ENCODE measurements at places on chromosomes 2 and 18.
A peak's percentile ranks its signal among the peaks of the same experiment; 100 is the strongest.

DNA sequence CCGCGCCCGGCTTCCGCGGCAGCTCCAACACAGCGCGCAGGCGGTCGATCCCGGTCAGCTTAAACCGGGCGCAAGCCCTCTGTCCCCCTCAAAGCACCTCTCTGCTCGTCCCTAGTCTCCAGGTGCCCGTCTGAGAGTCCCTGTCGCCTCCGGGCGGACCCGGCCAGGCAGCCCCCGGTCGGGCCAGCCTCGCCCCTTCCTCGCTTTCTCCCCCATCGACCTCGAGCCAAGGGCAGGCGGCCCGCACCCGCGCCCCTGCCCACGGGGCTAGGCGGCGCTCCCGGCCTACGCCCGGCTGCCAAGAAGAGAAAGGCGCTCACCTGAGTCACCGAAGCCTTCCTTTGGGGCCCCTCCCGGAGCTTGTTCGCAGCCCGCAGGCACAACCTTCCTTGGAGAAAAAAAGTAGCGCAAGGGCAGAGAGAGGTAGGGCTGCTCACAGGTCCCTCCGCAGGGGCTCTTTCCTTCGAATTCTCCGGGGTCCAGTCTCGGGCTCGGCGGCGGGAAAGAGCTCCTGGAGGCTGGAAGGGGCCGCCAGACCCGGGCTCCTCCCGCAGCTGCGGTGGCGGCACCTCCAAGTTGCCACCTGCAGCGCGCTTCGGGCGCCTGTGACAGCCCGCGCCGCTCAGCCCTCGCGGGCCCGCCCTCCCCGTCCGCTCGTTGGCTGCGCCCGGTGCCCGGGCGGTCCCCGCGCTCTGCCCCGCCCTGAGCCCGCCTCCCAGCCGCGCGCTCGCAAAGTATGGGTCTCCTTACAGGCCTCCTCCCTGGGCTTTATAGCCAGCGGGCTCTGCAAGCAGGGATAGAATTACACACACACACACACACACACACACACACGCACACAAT is 86.5 kb upstream of the EPB41L3 start:
- peak; percentile 40 for DNase-seq

GRCh38 chr2:133012847-133013734 is 343.1 kb upstream of the LYPD1 start:
- DNase-seq, result no peak

DNA sequence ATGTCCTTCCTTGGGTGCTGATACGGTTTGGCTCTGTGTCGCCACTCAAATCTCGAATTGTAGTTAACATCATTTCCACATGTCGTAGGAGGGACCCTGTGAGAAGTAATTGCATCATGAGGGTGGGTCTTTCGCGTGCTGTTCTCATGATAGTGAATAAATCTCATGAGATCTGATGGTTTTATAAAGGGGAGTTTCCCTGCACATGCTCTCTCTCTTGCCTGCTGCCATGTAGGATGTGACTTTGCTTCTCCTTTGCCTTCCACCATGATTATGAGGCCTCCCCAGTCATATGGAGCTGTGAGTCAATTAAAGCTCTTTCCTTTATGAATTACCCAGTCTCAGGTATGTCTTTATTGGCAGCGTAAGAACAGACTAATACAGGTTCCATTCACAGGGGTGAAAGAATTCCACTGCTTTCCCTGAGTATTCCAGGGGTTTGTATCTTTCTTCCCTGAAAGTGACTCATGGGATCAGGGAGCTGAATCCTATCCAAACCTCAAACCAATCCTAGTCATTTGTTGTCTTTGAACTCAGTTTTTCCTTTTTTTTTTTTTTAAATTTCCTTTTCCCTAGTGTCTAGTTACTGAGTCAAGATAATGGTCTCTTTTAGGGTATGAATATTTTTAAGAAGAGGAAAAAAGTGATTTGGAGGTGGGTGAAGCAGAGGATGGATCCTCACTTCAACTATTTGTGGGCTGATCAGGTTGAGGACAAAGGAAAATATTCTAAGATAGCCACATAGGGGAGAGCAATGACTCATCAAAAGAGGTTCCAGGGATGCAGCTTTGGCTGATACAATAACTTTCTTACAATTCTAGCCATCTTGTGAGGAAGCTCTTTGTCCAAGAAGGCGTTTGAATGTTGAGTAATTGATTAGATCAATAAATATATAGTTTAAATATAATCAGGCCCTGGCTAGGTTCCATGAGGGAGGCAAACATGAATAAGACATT is 19.5 kb upstream of the KCNE4 start:
- DNase-seq, result no peak

GRCh38 chr2:101622210-101623030 is 75.1 kb upstream of the MAP4K4 start:
- no peak for DNase-seq

- no peak for DNase-seq
Measured at GRCh38 chr2:240376739-240377138, 58.7 kb upstream of the GPC1 start.

GRCh38 chr2:46320141-46320567 is 22.9 kb downstream of the EPAS1 start:
- no peak for DNase-seq

DNA sequence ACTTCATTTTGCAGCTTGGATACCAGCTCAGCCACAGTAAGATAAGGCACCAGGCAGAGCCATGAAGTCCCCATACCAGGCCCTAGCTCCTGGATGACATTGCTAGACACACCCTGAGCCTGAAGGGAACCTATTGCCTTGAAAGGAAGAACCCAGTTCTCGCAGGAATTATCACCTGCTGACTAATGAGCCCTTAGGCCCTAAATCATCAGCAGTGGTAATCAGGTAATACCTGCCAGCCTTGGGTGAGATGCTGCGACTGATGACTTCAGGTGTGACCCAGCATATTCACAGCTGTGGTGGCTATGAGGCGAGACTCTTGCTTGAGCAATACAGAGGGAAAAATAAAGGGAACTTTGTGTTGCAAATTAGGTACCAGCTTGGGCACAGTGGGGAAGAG is 24.9 kb downstream of the CLK1 start:
- peak; percentile 96 for DNase-seq

DNA sequence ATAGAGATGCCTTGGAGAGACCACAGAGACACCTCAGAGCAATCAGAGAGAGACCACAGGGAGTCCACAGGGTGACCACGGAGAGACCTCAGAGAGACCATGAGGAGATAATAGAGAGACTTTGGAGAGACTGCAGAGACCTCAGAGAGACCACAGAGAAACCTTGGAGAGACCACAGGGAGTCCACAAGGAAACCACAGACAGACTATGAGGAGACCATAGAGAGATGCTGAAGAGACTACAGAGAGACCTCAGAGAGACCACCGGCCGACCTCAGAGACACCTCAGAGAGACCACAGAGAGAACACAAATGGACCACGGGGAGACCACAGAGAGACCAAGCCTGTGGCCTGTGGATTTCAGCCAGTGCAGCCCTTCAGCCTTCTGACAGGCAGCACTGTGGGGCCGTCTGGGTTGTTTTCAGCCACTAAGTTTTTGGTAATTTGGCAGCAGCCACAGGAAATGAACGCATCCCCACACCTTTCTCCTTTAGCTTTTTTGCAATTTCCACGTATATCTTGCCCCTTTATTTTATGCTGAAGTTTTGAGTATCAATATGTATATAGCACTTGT is 11.4 kb upstream of the TMEM18 start:
- no peak for DNase-seq

DNA sequence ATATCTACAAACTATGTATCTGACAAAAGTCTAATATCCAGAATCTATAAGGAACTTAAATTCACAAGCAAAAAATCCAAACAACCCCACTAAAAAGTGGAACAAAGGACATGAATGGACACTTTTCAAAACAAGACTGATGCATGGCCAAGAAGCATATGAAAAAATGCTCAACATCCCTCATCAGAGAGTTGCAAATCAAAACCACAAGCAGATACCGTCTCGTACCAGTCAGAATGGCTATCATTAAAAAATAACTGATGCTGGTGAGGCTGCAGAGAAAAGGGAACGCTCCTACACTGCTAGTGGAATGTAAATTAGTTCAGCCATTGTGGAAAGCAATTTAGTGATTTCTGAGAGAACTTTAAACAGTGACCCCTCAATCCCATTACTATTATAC is 56.5 kb downstream of the CCBE1 start:
- no peak for DNase-seq

- no peak for DNase-seq
Measured at GRCh38 chr18:70365361-70365760, 76.5 kb downstream of the SOCS6 start.

DNA sequence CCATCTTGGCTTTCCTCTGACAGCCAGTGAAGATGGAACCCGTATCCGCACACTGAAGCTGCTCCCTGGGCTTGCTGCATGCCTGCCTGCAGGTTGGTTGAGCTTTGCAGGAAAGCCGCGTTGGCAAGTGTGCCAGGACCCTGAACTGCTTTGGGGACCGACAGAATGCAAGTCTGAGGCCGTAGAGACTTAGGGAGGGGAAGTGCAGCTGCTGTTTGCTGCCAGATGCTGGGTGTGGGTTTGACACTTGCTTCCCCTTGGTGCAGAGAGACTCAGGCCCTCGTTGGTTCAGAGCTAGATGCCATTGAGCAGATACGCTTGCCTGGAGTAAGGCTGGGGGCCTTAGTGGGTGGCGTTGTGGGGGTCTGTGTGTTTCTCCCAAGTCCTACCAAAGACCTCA is 13.1 kb upstream of the PHLPP1 start:
- DNase-seq, result no peak

DNA sequence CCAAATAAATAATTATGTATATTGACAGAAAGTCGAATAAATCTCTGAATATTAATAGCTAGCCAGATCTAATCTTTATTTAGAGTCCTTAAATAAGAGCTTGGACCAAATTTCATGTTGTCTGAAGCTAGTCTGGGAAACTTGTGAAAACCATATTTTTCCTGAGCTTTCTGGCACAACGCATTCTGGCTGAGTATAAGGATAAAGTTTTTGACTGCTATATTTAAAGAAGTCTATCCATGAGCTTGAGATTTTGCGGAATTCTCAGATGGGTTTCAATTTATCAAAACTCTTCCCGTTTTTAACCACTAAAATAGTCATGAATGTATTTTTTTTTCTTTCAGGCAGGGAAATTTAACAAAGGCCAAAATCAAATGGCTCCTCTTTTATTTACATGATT is 23.8 kb downstream of the FAP start:
- no peak for DNase-seq

DNA sequence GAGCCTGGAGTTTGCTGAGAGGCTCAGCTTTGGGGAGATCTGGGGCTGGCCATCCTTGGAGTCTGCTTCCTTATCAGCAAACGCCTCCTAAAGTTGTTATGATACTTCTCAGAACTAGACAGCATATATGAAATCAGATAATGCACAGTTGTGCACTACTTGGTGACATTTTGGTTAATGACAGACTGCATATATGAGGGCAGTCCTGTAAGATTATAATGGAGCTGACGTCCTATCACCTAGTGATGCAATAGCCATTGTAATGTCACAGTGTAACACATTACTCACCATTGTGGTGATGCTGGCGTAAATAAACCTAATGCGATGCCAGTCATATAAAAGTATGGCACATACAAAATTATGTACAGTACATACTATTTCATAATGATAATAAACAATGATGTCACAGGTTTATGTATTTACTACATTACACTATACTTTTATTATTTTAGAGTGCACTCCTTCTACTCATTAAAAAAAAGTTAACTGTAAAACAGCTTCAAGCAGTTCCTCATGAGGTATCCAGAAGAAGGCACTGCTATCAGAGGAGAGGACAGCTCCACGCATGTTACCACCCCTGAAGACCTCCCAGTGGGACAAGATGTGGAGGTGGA is 298.1 kb upstream of the REV1 start:
- no peak for DNase-seq

DNA sequence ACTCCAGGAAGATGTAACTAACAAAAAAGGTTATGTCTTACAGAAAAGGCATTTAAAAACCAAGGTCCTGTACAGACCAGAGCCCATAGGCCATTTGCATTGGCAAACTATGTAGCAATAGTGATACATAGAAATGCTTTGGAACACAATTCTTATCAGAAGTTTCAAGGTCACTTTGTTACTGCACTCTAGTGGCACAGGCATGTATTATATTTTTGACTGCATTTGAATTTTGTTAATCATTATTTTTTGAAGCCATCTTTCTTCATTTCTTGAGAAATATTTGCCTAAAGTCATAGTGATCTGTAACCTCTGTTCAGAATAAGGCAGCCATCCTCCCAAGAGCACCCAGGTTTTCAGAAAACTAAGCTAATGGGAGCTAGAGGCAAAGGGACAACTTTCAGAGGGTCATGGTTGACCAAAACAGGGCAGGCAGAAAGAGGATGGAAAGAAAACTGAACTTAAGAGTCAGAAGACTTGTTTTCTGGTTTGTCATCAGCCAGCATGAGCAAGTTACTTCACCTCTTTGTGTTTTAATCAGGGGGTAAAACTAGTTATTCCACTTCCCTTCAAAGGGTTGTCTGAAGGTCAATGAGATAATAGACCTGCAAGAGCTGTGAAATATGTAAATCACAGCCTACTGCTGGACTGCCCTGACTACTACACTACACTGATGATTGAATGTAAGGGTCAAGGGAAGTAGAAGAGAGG is 41.5 kb downstream of the SLC38A11 start:
- peak; percentile 91 for DNase-seq

DNA sequence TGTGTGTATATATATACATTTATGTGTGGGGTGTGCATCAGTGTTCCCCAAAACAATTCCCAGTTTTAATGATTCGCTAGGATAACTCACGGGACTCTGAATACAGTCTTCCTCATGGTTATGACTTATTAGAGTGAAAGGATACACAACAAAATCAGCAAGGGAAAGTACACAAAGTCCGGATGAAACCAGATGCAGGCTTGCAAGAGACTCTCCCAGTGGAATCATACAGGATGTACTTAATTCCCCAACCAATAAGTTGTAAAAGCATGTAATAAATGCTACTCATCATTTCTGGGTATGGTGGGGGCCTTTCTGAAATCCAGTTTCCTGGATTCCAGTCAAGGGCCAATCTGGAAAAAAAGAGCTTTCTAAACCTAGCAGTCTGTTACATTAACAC is 654.1 kb upstream of the SYT4 start:
- DNase-seq, result no peak

DNA sequence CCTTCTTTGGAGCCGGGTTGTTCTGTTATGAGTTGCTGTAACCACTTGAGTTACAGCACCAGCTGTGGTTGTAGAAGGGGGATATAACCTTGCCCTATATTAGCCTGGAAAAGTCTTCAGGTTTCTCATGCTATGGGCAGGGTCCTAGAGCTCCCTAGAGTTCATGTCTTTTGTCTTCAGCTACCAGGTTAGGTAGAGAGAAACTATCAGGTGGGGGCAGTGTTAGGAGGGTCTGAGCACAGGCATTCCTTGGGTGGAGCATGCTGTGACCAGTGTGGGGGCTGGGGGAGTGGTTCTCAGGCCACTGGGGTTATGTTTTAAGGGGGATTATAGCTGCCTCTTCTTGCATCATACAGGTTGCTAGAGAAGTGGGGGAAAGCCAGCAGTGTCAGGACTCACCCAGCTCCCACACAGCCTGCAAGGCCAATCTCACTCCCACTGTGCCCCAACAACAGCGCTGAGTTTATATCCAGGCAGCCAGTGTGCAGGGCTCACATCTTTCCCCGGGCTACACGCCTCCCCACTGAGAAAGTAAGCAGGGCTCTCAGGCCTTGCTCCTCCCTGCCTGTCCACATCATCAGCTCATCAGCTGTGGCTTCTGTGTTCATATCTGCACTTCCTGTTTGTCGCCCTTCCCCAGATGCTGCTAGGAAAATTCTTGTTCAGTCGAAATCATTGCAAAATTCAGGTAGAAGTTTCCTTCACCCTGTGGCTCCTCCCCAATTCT is 133.8 kb upstream of the NRXN1 start:
- DNase-seq, result no peak

GRCh38 chr2:104049981-104050380 is 803.9 kb upstream of the POU3F3 start:
- DNase-seq, result no peak

GRCh38 chr2:75035444-75036353 is 77.3 kb downstream of the POLE4 start:
- no peak for DNase-seq

All from epithelial cell of esophagus (primary cell).